Activated CD4-positive, alpha-beta T cell treated with anti-CD3 and anti-CD28 coated beads, Interleukin-10, Interleukin-2, amounts not matched to agents 100 ng/mL and 50 ng/mL, durations not matched to agents 16 hours and 8 hours (primary cell): ENCODE measurements at places on chromosomes 3 and 15.

DNA sequence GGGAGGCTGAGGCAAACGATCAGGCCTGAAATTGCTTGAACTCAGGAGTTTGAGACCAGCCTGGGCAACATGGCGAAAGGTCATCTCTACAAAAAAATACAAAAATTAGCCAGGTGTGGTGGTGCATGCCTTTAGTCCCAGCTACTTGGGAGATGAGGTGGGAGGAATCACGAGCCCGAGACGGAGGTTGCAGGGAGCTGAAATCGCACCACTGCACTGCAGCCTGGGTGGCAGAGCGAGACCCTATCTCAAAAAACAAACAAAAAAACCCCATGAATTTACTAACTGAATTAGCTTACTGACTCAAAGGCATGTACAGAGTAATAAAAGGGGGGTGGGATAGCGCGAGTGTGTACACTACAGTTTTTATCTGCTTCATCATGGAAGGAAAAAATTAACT is 19.3 kb downstream of the ARF4 start:
- DNase-seq: no peak

DNA sequence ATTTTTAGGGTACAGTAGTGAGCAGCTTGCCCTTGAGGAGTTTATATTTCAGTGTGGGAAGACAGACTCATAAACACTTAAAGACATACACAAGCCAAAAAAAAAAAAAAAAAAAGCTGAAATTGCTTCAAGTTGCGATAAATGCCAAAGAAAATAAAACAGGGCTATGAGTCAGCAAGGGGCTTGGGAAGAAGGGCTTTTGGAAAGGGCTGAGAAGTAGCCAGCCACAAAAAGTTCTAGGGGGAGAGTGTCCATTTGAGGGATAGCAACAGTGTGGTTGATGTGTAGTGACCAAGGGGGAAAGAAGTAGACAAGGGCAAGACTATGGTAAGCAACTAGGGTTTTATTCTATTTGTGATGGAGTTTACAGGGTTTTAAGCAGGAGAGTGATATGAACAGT is 185.5 kb downstream of the ADAMTS9 start:
- DNase-seq: no peak

DNA sequence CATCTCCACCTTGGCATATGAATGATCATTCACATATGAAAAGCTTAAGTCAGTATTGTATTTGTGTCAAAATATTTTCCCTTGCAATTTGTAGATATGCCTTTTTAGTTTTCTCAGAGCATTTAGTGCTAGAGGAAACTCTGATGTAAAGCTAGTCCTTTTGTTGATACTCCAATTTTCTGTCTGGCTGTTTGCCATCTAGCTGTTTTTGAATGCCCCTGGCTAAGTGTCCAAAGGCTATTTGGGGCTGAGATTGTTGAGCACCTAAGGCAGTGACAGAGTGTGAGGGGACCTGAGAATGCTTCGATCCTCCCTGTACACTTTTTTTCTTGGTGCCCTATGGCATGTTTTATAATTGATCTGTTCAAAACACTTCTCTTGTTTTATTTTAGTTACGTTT is 3.1 kb downstream of the SLC51B start:
- DNase-seq: no peak

GRCh38 chr3:66553441-66554113 is 52.8 kb upstream of the LRIG1 start:
- DNase-seq: no peak

DNA sequence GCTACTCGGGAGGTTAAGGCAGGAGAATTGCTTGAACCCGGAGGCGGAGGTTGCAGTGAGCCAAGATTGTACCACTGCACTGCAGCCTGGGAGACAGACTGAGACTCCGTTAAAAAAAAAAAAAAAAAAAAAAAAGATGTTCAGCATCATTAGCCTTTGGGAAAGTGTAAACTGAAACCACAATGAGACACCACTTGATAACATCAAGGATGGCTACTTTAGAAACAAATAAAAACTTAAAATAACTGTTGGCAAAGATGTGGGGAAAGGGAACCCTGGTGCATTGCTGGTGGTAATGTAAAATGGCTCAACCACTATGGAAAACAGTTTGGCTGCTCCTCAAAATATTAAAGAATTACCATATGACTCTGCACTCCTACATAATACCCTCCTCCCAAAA is 1.9 kb downstream of the LEO1 start:
- DNase-seq: no peak

- DNase-seq: no peak
Observed at GRCh38 chr3:171535799-171536198, 75.6 kb upstream of the TNIK start.

- DNase-seq: no peak
Observed at GRCh38 chr3:194775266-194775665, 89.6 kb downstream of the FAM43A start.

DNA sequence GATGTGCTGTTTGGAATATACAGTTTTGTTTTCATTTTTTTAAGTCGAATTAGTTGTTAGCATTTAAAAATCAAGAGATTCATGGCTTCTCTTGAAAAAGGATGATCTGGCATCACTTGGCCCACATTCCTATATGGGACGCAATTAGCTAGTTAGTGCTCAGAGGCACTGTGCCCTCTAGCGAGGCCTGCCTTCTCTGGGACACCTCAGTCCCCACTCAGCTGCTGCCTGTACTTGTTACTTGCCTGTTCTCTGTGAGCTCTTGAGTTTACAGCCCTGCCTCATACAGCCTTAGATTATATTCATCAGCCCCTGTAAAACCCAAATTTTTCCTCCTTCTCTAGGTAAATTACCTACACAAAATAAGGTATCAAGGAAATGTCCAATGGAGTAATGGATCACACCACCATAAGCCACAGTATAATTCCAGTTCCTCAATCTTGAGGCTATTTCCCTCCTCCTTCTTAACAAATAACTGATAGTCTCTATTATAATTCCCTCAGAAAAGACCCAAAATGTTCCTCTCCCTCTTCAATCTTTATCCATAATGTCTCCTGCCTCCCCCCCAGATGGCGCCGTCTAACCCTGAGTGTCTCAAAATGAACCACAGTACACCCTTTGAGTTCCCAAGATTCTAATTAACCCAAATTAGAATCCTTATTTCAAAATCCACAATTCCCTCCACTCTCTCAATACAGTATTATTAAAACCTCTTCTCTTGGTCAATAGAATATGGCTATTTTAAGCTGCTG is 2.7 kb downstream of the ZMAT3 start:
- DNase-seq: peak; percentile 31

- peak; percentile 63 for DNase-seq
Observed at GRCh38 chr3:71227270-71227661, 356.3 kb downstream of the FOXP1 start.

- no peak for DNase-seq
Observed at GRCh38 chr15:73862276-73862675, 11.1 kb upstream of the TBC1D21 start.

- DNase-seq: no peak
Observed at GRCh38 chr3:27715863-27716262, 6.3 kb downstream of the EOMES start.

DNA sequence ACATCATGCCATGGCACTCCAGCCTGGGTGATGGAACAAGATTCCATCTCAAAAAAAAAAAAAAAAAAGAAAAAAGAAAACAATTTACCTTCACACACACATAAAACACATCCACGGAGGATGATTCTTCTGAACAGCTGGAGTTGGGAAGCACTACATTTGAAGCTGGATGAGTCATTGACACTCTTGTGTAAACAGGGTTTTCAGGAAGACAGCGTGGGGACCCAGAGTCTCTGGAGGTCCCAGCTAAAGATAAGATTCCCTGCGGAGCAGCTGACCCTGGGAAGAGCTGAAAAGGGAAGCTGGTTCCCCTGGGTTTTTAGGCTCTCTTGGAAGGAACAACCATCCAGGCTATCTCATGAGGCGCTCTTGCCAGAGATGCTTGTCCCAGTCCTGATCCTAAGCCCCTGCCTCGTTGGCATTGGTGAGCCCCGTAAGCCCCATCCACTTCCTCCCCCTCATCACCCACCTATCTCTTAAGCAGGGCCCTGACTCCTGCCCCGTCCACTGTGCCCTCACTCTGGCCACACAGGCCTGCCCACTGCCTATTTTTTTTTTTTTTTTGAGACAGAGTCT is 32.0 kb upstream of the FURIN start:
- no peak for DNase-seq
